NCI-H526 treated with DMSO at 0.1 percent for 48 hours (cell line): ENCODE measurements at places on chromosomes 5 and 9.

GRCh38 chr5:7845557-7845956 lies 5.4 kb downstream of the CFAP90 start:
- DNase-seq: peak; percentile 15

GRCh38 chr9:28073270-28073669 lies 500.0 kb upstream of the C9orf72 start:
- DNase-seq: peak; percentile 60

GRCh38 chr5:68012429-68012828 lies 203.1 kb upstream of the PIK3R1 start:
- DNase-seq: no peak

DNA sequence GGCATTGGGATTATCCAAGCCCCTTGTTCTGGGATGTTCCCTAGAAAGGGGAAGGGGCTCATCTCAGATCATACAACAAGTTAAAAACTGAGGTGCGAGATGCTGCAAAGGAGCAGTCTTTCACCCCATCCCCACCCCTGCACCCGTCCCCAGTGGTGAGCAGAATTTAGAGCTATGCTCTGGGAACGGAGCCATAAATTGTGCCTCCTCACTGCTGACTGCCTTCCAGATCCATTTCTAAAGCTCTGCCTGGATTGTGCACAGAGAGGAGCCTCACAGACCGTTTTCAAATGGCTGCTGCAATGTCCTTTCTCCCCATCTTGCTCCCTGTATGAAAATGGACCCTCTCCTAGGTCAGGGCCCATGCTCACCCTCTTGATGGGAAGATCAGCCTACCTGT lies 8.3 kb downstream of the SLC25A48 start:
- DNase-seq: no peak

GRCh38 chr5:53083927-53084326 lies 25.6 kb downstream of the MOCS2 start:
- no peak for DNase-seq

GRCh38 chr5:137273511-137273910 lies 225.6 kb downstream of the SPOCK1 start:
- DNase-seq: no peak

GRCh38 chr9:6902423-6902822 lies 144.7 kb downstream of the KDM4C start:
- DNase-seq: no peak

DNA sequence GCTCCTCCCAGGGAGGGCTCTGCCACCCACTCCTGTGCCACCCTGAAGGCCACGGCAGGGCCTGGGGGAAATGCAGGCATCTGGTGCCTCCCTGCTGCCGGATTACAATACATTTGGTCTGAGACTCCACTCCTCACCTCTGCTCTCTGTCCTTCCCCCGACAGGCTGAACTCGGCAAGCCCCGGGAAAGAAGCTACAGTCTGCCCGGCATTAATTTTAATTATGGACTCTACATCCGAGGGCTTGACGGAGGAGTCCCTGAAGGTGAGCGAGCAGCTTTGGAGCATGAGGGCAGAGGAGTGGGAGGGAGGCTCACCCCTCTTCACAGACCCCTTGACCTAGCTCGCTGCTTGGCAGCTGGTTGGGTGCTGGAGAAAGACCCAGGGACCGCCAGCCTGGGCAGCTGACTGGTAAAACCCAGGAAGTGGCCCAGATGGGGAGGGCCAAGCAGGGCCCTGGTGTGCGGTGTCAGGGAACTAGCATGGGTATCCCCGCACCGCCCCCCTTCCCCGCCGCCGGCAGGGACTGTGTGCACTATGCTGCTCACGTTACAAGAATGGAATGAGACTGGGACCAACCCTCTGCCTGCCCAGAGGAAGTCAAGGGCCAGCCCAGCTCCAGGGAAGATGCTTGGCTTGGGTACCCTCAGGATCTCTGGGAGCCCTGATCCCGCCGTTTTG lies 83.7 kb upstream of the BARHL1 start:
- DNase-seq: no peak

GRCh38 chr5:16935231-16936149 lies 598 bp downstream of the MYO10 start:
- peak; percentile 42 for DNase-seq

DNA sequence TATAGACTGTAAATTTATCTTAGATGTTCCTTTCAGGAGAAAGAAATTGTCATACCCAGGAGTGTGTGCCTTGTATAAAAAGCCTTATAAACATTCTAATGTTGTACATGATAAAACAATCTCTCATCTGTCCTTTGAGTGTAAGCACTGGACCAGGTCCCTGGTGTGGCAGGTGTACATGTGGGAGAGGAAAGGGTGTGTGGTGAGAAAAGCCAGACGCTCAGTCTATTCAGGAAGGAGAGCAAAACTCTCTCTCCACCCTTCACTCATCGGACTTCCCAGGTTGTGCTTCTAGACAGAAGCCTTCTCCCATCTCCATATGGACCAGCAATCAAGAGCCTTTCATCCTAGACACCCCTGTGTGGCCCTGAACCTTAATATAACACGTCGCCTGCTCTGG lies 154.2 kb downstream of the ESM1 start:
- no peak for DNase-seq

DNA sequence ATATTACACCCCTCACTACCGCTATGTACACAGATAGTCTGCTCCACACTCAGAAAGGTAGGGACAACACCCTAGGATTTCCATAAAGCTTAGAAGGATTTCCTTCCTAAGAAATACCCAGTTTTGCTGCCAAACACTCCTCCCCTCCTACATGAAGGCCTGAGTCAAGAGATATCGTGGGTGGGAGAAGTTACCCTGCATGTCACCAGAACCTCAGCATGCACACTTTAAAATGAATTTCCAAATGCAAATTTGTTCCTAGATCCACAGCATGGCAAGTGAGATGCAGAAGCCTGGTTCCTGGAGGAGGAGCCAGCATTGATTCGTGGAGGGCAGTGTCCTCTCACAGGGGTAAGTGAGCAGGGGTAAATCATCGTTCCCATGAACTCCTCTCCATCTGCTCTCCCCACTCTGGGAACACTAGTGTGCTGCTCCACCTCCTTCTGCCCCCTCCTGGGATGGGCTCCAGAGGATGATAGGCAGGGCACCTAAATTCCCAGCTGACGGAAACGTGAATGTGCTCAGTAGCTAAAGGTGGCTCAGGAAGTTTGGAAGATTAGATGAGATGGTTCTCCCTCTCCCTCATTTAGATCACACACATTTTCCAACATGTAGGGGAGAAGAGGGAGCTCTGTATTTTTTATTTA lies 76.7 kb downstream of the PDE4D start:
- DNase-seq: no peak

- no peak for DNase-seq
These were observed 41.6 kb upstream of the FBN2 start for GRCh38 chr5:128579639-128580038.

- no peak for DNase-seq
These were observed 41.7 kb downstream of the TMEM167A start for GRCh38 chr5:83035373-83036100.

- DNase-seq: no peak
These were observed 505.3 kb downstream of the CCDC171 start for GRCh38 chr9:16058131-16058549.

GRCh38 chr5:113150821-113151220 lies 174.2 kb downstream of the DCP2 start:
- no peak for DNase-seq

GRCh38 chr9:85089188-85089969 lies 419.9 kb downstream of the NTRK2 start:
- no peak for DNase-seq

GRCh38 chr9:113963017-113963620 lies 87.0 kb downstream of the ZNF618 start:
- peak; percentile 7 for DNase-seq

DNA sequence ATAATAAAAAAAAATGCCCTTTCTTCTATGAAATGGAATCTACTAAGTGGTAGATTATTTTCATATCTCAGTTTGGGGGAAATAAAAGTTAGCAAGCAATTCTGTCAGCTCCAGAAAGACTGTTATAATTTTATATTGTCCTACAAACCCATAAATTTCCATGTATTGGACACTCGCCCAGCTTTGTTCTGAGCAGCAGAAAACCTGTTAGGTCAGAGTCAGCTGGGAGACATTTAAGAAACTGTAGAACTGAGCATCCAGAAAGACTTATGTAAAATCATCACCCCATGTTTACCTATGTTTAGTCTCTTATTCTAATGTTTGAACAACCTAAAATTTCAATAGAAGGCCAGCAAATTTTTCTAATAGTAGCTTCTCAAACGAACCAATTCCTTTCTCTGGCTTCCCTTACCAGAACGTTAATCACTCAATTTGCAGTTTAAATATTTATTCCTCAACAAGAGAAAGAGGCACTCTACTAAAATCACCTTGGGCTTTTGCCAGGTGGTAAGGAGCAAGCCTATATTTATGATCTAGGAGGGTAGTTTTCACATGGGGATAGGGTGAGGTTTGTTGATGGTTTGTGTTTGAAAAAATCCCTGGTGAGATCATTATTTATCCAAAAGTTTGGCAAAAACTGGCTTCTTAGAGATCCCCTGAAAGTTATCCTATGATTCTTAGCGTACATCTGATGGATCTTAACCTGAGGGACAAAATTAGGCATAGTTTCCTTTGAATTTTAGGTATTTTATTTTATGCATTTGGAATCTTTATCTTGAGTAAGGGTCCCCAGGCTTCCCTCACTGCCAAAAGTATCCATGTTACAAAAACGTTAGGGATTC lies 34.4 kb downstream of the MACROH2A1 start:
- peak; percentile 50 for DNase-seq

DNA sequence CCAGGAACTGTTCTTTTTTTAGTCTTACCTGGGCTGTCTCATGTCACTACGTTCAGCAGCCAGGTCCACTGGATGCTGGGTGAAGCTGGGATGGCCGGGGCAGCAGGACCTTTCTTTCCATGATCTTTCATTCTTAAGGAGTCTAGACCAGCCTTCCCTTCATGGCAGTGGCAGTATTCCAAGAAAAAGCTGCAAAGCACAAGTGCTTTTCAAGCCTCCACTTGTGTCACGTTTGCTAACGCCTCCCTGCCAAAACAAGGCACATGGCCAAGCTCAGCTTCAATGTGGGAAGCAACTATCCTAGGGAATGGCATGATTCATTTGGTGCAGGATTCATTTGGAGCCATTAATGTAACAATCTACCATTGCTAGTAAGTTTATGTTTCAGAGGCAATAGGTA lies 94.8 kb downstream of the RCL1 start:
- no peak for DNase-seq

GRCh38 chr9:135060461-135061116 lies 26.9 kb upstream of the OLFM1 start:
- no peak for DNase-seq

DNA sequence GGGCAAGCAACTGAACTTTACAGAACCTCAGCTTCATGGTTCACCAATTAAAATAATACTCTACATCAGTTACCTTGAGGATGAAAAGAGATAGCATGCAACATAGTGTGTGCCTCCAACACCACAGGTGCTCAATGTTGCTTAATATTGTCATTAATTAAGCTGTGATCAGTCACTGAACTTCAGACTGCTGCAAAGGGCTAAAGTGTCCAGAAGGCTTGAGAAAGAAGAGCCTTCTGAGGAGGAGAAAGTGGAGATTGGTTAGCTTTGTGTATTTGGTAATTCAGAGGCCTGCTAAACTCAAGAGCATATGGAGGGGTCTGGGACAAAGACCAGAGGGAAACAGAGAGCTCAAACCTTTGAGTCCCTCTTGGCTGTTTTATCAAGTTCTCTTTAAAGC lies 66.3 kb upstream of the SELENOP start:
- no peak for DNase-seq

GRCh38 chr5:176741561-176742211 lies 68.7 kb upstream of the UNC5A start:
- DNase-seq: no peak

GRCh38 chr5:30693326-30693725 lies 500.2 kb upstream of the CDH6 start:
- no peak for DNase-seq

DNA sequence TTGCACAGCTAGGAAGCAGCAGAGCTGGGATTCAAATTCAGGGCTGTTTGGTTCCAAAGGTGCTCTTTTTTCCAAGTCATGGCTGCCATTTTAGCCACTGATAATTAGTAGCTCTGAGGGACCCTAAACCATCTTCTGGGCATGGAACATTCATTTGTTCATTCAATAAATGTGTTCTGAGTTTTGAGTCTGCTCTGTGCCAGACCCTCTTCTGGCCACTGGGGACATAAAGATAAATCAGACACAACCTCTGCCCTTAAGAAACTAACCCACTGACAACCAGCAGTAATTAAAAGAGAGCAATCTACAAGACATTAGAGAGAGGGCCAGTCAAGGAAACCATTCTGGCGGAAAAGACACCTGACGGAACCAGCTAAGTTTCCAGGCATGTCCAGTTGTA lies 2.0 kb upstream of the CPEB4 start:
- DNase-seq: no peak

DNA sequence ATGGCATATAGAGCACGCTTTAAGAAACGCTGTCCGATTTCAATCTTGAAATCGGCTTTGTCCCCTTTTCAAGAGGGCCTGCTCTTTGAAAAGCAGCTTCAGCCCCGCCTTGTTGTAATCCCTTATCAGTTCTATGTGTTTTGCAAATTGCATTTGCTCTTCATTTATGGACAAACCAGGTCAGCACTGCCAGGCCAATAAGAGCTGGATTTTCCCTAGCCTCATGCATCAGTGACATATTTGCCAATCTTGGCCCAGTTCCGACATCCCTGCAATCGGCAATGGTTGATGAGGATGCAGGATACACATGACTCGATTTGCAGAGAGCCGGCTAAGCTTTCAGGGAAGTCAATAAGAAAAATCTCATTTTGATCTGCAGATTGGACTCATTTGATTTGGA lies 529.1 kb upstream of the CLINT1 start:
- DNase-seq: no peak

GRCh38 chr5:134592141-134592746 lies 40.4 kb downstream of the SAR1B start:
- no peak for DNase-seq

- no peak for DNase-seq
These were observed 73.5 kb downstream of the ZNF622 start for GRCh38 chr5:16391858-16392649.

- peak; percentile 6 for DNase-seq
These were observed 92.7 kb downstream of the VCAN start for GRCh38 chr5:83564069-83564749.

DNA sequence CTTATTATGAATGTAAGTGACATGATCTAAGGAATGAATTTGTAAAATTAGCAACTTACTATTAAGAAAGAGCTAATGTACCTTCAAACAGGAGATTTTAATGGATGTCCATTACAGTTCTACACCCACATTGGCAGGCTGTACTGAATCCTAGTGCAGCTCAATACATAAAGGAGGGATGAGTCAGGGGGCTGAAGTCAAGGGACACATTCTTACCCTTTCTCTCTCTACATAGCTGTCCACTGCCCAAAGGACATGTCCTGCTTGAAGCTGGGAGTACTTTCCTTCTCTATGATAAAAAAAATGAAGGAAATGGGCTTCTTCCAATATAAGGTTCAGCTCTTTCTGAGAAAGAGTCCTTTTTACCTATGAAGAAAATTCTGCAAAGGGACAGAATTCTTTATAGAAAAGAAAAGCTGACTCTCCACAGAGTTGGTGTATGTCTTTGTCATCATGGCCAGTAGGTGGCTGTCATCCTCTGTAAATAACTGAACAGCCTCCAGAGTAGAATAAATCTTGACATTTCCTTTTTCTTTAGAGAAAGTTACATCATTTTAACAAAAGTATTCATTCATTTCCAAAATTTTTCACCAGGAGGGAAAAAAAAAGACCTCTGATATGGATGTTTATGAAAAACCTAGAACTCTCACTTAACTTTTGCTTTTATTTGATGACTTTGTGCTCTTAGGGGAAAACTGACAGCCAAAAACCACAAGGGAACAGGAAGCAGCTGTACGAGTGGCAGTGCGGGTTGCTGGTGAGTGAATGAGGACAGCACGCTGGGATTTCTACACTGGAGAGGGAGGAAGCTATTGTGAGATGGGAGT lies 13.1 kb upstream of the IFNA14 start:
- DNase-seq: no peak
